ENCODE measurements at places on chromosomes 7 and 10.

DNA sequence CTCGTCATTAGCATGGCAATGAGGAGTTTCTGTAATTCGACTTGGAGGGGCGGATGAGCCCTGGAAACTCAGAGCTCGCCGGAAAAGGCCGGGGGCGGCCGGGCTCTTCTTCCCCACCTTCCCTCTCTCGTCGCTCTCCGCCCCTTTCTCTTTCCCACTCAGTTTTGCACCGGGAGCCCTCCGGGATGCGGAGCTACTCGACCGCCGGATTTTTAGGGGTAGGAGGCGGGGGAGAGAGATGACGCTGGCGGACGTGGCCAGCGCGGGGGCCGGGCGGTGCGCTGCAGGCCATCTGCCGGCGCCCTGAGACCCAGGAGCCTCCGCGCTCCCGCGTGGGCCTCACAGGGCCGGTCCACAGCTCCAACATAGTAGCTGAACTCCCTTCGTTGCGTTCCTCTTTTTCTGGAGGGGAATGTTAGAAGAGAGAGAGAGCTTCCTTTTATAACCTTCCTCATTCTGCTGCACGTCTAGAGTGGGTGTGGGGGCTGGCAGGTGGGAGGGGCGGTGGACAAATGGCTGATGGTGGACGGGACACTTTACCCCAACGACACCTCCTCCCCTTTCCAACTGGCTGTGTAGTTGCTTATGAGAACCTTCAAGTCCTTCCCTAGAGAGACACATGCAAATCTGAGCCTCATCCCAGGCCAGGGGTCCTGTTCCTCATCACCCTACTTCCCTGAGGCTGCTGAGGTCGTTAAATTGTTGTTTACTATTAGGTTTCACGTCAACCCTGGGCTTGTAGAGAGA is 1.1 kb upstream of the HOXA1 start:
- no peak for DNase-seq

DNA sequence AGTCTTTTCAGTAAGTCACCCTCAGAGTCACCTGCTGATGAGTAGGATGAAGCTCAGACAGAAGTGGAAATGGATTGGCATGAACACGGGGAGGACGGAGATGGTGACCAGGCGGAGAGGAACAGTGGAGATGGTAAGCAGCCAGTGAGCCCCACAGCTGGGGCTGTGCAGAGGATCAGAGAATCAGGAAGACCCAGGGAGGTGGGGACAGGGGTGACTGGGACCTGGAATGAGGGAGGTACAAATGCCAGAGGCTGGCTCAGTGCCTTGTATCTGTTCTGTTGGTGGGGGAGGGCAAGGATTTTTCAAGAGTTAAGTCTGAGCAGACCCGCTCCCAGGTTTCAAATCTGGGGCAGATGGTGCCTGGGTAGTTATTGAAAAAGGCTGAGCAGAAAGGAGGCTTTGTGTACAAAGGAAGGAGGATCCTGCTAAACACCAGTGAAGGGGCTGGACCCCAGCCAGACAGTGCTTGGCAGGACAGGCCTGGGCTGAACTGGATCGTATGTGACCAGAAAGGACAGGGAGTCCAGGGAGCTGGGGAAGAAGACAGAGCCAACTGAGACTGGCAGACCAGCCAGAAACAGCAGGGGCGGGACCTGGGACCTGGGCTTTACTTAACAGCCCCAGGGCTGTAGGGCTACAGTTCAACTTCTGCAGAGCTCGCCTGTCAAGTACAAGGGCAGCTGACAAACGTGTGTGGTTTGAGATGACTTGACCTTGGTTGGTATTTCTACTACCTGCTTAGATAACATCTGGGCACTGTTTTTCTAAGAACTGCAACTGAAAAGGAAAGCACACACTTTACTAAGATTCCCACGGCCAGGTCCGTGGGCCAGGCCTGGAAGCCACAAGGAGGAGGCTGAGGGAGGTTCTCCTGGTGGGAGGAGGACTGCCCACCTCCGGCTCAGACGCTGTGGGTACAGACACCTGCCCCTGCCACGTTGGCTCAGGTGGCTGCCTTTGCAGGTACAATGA is 13.2 kb upstream of the FRMPD2 start:
- DNase-seq, result no peak

- DNase-seq, result no peak
Measured at GRCh38 chr10:116752969-116753665, 10.8 kb upstream of the HSPA12A start.

- no peak for DNase-seq
Measured at GRCh38 chr7:105982388-105982787, 19.3 kb downstream of the CDHR3 start.

DNA sequence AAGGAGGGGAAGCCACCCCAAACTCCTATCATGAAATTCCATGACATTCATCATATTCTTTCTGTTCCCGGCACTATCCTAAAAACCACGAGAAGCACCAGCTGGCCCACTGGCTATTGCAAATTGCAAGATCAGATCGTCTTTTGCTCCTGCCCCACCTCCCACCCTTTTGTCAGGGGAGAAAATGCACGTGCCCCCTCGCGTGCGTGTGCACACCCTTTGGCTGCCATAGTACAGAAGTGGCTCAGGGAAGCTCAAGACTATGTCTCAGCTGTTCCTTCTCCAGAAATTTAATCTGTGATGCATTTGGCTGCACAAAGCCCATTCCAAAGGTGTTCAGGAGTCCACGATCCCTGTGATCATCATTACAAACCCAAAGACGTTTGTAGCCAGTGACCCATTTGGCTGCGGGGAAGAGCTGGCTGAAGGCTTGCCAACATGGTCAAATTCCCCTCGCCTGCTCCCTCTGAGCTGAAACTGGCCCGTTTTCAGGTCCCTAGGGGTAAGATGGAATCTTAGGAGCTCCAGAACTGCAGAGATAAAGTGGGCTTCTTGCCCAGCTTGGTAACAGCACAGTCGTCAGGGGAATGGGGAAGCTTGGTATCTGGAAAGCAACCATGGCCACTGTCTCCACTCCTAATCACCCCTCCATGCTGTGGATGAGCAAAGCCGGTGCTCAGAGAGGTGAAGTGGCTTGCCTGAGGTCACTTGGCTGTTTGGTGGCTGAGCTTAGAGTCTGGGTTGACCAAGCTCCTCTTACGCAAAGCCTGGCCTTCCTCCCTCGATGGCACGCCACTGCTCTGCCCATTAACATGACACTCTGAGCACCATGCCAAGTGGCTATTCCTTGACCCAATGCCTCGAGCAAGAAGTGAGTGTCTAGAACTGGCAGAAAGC is 155.4 kb downstream of the NEURL1 start:
- DNase-seq, result no peak

DNA sequence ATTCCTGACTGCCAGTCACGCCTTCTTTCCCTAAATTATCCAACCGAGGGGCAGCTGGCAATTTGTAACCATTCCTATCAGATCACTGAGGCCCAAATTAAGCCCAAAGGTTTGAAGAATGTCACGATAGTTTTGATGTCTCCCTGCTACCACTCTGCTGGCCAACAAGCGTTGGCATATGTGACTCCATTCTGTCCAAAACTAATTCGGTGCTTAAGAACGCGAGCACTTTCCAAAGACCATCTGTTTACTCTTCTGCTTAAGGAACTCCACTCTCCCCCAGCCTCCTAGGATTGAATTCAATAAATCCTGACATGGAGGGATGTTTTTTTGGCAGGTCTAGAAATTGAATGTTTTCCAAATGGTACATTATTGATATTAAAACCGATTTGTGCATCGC is 131.5 kb upstream of the CTBP2 start:
- no peak for DNase-seq

GRCh38 chr10:77699080-77699645 is 61.6 kb upstream of the KCNMA1 start:
- DNase-seq, result no peak

GRCh38 chr7:157267516-157267915 is 69.3 kb upstream of the DNAJB6 start:
- DNase-seq, result no peak

- DNase-seq, result no peak
Measured at GRCh38 chr7:140033036-140033435, 29.7 kb downstream of the PARP12 start.

- no peak for DNase-seq
Measured at GRCh38 chr10:71214641-71215559, 2.5 kb downstream of the UNC5B start.

GRCh38 chr7:63041786-63042185 is 956.9 kb upstream of the ZNF722 start:
- DNase-seq, result no peak

DNA sequence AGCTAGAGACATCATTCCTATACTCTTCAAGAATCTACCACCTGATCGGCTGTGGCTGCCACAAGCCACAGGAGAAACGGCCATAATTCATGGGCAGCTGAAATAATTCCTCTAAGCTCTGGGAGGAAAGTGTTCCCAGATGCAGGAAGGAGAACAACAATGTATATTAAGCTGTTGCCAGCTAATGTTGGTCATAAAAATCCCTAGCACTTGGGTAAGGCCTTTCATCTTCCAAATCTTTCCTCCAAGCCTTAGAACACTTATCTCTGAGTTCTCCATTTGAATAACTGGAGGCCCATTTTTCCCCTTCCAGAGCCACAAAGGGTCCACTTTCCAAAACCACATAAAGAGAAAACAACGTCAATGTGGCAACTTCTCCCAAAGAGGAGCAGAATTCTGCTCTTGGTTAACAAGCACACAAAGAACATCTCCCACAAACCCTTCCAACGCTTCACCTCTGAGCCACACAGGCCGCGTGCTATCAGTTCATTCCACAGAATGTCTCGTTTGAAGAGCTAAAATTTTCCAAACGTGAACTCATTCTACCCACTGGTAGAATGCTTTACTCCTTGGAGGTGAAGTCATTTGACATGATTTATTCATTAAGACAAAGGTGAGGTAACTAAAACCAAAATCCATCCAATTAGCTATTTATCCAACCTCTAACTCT is 11.2 kb downstream of the KCNMA1 start:
- DNase-seq, result no peak

GRCh38 chr7:86953653-86954336 is 105.7 kb downstream of the ELAPOR2 start:
- no peak for DNase-seq

GRCh38 chr7:371779-372545 is 82.0 kb downstream of the FOXL3 start:
- no peak for DNase-seq

DNA sequence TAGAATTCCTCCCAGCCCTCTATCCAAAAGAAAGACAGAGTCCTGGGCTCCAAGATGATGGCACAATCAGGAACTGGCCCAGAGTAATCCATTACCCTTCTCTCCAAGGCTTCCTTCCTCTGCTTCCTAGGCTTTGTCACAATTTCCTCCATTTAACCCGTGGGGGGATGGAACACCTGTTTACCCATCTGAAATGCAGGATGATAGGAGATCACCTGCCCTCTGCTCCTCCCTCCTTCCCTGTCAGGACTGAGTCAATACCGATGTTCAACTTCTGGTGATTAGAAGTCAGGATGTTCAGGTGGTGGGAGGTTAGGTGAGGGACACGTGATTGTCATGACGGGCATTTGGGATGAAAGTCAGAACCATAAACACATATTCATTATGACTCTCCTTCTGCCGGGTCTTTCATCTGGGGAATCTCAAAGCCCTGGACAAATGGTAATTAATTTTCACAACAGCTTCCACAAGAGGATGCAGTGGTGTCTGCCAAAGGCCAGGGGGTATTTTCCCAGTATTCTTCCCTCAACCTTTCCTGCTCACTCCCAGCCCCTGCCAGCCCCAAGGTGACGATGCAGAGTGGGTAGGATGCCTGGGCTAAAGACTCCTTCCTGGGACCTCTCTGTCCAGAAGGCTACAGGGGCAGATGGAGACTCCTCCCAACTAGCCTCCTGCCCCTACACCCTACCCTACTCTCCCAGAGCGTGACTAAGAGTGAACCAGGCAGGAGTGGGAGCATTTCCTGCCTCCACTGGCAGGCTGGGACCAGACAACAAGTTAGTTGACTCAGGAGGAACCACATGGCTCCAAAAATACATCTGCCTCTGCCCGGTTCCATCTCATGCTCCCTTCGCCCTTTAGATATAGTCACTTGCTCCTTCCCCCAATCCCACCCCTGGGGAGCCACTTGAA is 27.9 kb downstream of the DUSP5 start:
- DNase-seq, result no peak

- no peak for DNase-seq
Measured at GRCh38 chr7:138257459-138258196, 181.4 kb downstream of the AKR1D1 start.

DNA sequence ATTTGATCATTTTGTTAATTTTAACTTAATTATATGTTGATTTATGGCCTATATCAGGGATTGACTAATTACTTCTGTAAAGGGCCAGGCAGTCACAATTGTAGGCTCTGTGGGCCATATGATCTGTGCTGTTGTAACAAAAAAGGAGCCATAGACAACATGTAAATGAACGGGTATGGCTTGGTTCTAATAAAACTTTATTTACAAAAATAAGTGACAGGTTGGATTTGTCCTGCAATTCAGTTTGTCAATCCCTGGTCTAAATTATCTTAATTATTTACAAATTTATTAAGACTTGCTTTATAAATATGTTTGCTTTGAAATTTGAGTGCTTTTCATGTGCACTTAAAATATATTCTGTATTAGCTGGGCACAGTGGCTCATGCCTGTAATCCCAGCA is 2.9 kb upstream of the HK1 start:
- no peak for DNase-seq

- DNase-seq, result no peak
Measured at GRCh38 chr10:71015674-71016073, 127.3 kb upstream of the PCBD1 start.

DNA sequence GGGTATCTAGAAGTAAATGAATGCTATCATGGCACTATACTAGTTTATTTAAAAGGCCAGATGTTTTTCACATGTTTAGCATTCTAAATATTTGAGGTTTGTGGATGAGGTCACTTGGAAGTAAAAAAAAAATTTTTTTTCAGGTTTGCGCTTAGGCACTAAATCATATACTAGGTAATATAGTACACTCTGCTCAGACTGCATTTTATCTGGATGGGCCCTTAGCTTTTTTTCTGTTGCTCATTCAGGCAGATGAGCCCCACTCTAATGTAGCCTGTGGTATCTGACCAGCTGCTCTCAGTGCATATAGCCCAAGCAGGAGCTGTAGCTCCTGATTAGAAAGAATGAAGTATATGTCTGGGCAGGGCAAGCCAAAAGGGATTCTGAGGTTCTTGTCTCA is 210.1 kb downstream of the AUTS2 start:
- no peak for DNase-seq

GRCh38 chr10:89404104-89405047 is 10.0 kb upstream of the IFIT5 start:
- no peak for DNase-seq

DNA sequence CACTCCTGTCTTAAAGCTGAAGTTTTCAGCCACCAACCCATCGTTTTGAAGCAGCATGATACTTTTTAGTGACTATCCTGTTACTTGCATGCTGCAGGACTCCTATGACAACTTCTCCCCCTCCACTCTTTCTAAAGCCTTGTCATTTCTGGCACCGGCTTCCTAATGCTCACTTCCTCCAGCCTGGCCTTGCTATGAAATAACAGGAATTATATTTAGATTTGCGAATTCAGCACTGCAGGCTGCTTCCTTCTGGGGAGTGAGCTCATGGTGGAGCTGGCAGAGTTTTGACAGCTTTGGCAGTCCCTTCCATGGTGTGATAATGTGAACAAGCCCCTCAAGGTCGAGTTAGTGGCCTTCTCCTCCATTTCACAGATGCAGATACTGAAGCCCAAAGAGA is 13.4 kb downstream of the BLNK start:
- DNase-seq, result no peak

All from CD8-positive, alpha-beta T cell (primary cell).